Naive thymus-derived CD4-positive, alpha-beta T cell (primary cell): ENCODE measurements at places on chromosomes 1 and 21. TPM values are rescaled to one million over a fixed set of nuclear protein-coding genes. Genes with fewer than 3 reads are reported as not detected.
A peak's percentile ranks its signal among the peaks of the same experiment; 100 is the strongest.

Gene MSH4
- not detected for polyA plus RNA-seq

DNA sequence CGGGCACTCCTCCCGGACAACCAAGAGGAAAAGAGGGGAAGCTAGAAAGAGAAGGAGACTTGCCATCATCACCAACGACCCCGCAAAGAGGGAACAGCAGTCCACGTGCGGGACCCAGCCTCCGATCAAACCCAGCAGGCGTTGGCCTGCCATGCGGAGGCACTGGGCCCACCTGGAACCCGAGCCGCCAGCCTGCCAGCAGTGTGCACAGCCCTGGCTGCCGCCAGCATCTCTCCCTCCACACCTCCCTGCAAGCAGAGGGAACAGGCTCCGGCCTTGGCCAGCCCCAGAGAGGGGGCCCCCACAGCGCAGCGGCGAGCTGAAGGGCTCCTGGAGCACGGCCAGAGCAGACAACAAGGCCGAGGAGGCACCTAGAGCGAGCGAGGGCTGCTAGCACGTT is 1244.7 kb upstream of the B3GALT2 start:
- no peak for DNase-seq

Gene UBXN10
- polyA plus RNA-seq: not detected

- DNase-seq: no peak
Observed at GRCh38 chr1:98813738-98814309, 152.3 kb downstream of the SNX7 start.

DNA sequence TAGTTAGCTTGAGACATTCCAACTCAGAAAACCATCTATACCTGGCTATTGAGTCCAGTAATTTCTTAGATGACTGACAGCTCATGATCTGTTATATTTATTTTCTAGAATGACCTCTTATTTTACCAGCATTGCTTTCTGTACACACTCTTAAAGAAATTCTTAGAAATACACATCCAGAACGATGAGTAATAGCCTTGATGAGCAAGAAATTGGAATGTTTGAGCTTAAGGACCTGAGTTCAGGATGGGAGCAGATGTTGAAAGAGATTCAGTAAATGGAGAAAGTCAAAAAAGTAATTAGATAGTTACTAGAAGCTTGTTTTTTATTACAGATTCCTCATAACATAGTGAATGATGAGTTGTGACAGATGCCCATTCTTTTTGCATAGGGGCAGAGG is 11.7 kb downstream of the PYHIN1 start:
- no peak for DNase-seq

Gene HES3
- not detected for polyA plus RNA-seq

Gene AKNAD1
- not detected for polyA plus RNA-seq

Gene CTTNBP2NL
- not detected for polyA plus RNA-seq

DNA sequence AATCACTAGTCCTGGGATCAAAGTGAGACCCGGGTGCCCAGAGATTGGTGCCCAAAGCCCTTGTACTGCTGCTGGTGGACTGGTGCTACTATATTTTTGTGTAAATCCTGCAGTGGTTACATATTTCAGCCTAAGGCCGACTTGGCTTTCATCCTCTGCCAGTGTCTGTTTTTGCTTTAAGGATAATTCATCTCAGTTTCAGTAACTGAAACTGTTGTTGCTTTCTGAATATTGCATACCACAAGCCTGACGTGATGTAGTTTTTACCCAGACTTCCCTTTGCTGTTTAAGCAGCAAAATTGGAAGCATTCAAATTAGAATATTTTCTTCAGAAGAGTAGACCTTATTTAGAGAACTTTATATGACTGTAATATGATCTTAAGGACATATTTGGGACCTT is 341.8 kb downstream of the RYR2 start:
- no peak for DNase-seq

GRCh38 chr1:167043752-167044488 is 46.3 kb downstream of the GPA33 start:
- DNase-seq: peak; percentile 71

DNA sequence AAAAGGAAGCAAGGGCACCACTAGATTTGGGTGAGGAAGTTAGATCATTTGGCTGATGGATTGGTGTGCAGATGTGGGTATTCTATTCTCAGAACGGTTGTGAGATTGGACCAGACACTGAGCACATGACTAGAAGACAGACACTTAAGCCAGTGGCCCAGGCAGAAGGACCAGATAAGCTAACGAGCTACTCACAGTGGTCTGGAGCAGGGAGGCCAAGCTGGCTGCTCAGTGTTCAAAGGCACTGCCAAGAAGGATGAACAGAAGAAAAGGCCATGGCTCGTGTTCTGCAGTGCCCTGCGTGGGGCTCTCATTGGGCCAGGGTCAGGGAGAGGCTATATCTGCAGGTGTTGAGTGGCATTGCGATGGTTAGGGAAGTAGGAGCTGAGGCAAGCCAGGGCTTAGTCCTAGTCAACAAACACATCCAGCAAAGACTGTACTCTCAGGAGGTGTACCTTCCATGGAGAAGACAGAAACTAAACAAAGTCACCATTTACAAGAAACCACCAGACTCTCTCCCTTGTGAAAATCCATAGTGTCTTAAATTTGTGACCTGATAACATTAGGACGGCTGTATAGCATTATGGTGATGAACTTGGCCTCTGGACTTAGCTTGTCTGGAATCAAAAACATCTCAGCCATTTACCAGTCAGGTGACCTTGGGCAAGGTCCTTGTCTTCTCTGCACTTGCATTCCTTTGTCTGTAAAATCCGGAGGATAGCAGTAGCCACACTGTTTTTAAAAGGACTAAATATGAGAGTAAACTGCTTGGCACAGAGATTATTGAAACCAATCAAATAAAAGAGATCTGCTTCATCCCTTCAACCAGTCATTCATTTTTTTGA is 274.5 kb downstream of the SIPA1L2 start:
- no peak for DNase-seq

DNA sequence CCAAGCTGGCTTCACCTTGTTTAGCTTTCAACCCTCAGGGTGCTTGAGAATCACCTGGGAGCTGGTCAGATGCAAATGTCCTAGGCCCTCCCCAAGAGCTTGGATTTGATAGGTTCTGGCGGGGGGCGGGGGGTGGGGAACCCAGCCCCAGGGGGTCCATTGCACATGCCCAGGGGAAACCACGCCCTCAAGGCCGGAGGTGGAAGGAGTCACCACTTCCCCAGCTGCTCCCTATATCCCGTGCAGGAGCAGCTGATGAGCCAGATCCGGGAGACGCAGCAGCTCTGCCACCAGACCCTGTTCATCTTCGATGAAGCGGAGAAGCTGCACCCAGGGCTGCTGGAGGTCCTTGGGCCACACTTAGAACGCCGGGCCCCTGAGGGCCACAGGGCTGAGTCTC is 5.8 kb downstream of the TOR3A start:
- DNase-seq: no peak

DNA sequence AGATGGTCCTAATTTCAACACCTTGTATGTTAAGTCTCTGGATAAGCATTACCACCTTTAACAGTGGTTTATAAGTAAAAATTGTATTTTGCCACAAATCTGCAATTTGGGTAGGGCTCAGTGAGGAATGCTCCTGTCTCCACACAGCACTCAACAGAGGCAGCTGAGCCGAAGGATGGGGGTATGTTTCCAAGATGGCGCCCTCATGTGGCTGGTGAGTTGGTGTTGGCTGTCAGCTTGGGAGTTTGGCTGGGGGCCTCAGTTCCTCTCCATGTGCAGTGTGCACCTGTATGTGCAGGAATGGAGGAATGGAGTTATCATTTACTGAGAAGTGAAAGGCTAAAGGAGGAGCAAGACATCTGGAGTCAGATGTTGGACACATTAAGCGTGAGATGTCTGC is 136.8 kb downstream of the GABPA start:
- no peak for DNase-seq

Gene KRTAP19-1
- polyA plus RNA-seq: not detected

DNA sequence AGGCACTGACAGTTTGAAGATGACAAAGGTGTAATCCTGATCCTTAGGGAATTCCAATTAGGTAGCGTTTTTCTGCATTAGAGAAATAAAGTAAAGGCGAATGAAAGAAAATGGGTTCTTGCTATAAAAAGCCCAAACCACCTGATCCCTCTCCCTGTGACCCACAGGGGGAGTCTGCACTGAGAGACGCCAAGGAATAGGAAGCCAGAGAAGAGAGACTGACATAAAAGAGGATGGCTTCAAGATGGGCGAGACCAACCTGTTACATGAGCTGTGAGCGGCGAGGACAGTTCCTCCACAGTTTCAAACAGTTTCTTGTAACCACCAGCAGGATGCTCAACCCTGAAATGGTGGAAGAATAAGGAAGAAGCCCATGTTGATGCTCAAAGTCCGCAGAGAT is 1.4 kb downstream of the RPE65 start:
- no peak for DNase-seq

GRCh38 chr21:34020005-34020847 is 53.2 kb upstream of the MRPS6 start:
- DNase-seq: no peak

Gene TAS1R3
- polyA plus RNA-seq: 0.32 TPM

GRCh38 chr1:148310807-148311206 is 158.7 kb upstream of the NBPF11 start:
- DNase-seq: no peak

DNA sequence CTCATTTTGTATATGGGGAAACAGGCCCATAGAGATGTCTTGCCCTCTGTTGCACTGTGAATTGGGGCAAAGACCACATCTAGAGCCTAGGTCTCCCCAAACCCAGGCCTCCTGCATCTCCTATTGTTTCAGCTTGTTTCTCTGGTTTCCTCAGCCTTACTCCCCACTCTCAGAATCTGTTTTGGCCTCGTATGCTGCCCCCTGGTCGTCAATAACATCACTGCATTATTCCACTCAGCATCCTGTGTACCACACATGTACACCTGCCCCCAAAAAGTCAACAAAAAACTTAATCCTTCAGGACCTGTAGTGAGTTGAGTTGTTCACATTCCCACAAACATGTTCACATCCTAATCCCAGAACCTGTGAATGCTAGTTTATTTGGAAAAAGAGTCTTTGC is 184.8 kb downstream of the BRINP2 start:
- no peak for DNase-seq

Gene FRRS1
- polyA plus RNA-seq: 0.10 TPM

Gene FCMR
- 803 TPM for polyA plus RNA-seq

GRCh38 chr1:66729119-66729518 is 23.1 kb upstream of the DYNLT5 start:
- no peak for DNase-seq

Gene PGBD5
- polyA plus RNA-seq: not detected

Gene FCRL6
- 0.15 TPM for polyA plus RNA-seq

DNA sequence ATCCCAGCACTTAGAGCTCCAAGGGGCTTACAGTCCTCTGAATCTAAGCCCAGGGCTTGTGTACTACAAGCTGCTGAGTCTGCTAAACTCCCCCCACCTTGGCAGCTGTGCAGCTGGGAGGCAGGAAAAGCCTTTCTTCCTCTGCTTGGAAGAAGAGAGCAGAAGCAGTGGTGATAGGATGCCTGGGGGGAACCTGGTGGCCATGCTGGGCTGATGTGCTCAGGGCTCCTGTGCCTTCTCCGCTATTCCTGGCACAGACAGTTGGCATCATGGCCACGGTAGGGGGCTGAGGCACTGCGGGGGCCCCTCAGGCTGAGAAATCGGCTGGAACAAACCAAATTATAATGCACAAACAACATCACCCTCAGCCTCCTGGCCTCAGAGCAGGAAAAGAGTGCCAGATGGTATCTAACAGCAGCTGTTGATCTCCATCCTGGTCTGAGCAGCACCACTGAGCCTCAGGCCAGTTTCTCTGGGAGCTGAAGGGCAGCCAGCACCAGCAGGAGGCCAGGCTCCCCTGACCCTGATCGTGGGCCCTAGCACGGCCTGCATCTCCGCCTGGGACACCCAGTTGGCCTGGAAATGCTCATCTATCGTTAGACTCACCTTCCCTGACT is 35.8 kb downstream of the ECE1 start:
- no peak for DNase-seq

Gene SYT2
- not detected for polyA plus RNA-seq
